Mesenchymal stem cell (in vitro differentiated cells and primary cell): ENCODE measurements at places on chromosomes 2 and 18.

GRCh38 chr18:59900222-59901128, 679 bp downstream of the PMAIP1 start:
- DNase-seq, result peak; percentile 92

DNA sequence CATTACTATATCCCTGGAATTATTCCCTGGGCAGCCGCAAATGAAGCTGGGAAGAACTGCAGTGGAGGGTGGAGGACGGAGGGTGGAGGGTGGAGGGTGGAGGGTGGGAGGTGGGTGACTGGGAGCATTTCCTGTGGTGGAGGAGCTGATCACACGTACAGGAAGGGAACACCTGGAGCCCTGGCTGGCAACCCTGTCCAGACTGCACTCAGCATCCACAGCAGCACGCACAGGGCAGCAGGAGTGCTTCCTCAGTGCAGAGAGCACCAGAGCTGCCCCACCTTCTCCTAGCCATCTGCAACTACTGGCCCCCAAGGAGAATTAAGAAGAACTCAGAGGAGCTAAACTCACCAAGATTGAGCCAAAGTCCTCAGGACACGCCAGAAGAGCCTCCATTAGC, 249.9 kb downstream of the EIPR1 start:
- DNase-seq, result no peak

DNA sequence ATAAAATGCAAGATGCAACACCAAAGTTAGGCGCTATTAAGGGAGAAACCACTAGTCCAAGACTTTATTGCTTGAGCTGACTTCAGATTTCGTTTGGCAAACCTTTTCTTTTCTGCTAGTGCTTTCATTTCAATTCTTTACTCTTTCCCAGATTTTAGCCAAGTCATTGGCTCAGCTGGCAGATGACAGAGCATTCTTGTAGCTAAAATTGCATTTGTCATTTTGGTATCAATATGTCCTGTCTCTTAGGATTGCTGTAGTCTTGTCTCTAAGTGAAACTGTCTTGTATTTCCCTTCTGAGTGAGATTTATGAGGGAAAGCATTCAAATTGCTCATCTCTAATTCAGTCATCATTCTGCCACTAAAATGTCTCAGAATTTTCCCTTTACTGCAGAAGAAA, 335.1 kb downstream of the METTL4 start:
- no peak for DNase-seq

DNA sequence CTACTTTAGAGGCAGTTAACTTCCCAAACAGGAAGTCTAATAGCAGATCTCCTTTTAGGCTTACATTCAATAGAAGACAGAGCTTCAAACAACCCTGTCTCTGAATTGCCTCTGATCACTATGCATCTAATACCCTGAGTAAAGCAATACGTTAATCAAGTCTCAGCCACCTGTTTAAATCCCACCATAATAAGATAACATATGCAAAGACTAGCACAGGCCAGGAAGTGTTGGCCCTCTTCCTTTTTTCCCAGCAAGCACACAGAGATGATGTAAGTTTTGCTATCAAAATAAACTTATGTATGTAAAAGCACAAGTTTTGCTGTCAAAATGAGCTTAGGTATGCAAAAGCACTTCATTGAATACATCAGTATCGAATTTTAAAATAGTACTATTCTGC, 385.5 kb downstream of the RND3 start:
- DNase-seq, result no peak

DNA sequence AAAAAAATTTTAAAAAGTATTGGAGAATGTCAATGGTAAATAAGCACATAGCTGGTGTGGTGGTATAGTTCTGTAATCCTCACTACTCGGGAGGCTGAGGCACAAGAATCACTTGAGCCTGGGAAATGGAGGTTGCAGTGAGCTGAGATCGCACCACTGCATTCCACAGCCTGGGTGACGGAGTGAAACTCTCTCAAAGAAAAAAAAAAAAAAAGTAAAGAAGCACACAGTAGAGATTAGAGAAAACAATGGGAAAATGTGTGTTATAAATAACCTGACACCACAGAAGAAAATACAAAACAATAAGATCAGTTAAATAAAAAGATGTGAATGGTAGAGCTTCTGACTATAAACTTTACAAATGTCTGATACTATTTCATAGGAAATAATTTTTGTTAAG, 163.7 kb upstream of the WDSUB1 start:
- no peak for DNase-seq

DNA sequence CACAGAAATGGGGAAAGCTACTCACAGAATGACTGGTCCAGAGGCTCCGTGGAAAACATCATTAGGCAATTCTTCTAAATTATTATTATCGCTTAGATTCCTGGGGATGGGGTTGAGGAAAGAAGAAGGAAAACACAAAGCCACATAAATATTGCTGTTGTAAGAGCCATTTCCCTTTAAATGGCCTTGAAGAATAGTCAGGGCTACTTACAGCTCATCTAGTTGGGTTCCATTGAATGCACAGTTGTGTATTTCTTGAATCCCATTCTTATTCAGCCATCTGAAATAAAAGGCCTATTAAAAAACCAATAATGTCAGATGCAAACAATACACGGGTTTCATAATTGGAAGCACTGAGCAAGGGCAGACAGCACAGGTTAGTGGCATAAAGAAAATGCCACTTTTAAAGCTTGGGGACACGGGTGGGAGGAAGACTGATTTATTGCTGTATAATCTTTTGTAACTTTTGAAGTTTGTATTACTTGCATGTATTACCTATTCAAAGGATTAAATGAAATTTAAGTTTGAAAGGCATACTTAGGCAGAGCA, 171.4 kb downstream of the FSHR start:
- DNase-seq, result no peak

- DNase-seq, result no peak
These were observed 41.3 kb upstream of the YPEL5 start for GRCh38 chr2:30105556-30105955.

DNA sequence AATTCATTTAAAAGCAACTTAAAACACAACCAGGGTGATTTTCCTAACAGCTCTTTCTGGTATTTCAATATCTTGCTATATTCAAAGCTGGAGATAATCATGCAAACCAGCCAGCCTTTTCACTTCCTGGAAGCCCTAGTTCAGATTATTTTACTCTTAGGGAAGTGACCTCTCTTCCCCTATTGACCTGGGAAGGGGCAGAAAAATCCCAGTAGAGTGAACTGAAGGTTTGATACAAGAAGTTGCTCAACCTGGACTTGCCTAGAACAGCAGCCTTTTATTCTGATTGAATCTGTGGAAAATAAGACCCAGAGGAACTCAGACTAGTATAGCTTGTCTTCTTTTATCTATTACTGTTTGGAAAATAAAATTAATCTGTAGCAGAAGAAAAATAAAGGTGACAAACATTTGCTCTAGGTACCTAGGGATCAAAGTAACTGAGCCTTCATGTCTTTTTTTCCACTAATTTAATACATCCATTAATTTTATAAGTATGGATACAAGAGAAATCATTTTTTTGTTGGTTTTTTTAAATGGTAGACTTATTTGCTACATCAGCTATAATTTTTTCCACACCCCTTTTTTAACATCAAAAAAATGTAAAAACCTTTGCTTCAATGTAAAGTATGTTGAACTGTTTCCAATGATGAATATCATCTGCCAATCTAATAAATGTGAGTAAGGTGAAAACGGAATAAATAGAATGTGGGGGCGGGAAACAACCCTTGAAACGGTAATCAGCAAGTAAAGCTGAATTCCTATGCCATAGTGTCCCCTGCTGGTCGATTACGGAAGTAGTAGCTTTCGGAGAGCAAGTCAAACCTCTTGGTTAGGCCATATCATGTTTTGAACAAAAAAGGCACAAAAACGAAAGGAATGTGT, 629.9 kb downstream of the NRXN1 start:
- DNase-seq, result peak; percentile 51

DNA sequence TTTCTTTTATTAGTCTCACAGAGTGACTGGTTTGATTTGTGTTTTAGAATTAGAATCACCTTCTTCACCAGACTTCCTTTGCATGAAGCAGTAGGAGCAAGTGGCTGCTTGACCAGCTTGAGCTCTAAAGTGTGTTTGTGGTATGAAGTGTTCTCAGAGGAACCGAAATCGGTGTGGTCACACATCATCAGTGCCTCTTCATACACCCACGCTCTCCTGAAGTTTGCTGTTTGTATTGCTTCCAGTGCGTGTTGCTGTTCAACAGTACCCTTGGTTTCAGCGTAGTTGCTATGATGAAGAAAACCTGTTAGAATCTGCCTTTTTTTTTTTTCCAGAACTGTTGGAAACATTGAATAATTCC, 77.9 kb downstream of the LIMS1 start:
- DNase-seq, result peak; percentile 66

- DNase-seq, result peak; percentile 70
These were observed 40.0 kb downstream of the CCDC102B start for GRCh38 chr18:68837665-68838451.

DNA sequence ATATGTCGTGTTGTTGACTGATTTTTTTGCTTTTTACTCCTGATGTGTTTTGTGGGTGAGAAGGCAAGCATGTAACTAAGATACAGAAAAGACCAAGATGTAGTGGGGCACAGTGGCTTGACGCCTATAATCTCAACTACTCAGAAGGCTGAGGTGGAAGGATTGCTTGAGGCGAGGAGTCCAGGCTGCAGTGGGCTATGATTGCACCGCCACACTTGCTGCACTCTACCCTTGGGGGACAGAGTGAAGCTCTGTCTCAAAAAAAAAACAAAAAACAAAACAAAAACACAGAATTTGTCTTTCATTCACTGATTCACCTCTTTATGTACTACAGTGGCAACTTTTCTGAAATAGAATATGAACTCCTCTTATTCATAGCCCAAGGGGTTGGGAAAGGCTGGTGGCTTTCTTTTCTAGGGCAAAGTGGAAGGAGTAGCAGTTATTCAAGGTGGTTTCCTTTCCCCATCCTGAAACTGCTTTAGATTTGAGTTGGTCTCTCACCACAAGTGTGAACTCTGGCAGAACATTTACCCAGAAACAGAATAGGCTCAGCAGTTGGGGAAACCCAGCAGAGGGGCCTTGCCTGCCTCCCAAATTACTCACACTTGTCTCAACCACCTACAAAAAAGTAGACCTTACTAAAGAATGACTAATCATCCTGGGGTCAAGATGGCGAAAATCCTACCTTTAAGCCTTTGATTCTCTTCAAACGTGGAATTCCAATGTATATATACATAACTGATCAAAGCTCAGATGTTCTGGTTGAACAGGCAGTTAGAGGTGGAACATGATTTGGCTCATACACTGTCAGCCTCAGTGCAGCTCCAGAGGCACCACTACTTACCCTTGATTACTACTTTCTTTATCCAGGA, 6.5 kb downstream of the TANK start:
- DNase-seq, result no peak

DNA sequence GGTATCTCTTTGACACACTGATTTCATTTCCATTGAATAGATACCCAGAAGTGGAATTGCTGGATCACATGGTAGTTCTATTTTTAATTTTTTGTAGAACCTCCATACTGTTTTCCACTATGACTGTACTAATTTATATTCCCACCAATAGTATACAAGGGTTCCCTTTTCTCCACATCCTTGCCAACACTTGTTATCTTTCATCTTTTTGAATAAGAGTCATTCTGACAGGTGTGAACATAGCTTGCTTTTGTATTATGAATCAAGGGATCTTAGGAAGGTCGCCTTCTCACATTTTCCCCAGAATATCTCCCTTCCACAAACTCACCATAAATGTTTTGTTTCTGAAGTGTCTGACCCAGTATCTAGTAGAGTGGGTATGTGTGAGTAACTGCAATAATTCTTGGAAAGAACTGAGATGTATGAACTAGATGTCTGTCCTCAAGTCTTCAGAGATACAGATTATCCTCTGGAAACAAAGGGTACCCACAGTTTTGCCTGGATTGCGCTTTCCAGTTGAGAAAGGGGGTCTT, 17.1 kb upstream of the SP3 start:
- DNase-seq, result no peak

- DNase-seq, result no peak
These were observed 21.9 kb upstream of the PPP1CB start for GRCh38 chr2:28729698-28730097.

DNA sequence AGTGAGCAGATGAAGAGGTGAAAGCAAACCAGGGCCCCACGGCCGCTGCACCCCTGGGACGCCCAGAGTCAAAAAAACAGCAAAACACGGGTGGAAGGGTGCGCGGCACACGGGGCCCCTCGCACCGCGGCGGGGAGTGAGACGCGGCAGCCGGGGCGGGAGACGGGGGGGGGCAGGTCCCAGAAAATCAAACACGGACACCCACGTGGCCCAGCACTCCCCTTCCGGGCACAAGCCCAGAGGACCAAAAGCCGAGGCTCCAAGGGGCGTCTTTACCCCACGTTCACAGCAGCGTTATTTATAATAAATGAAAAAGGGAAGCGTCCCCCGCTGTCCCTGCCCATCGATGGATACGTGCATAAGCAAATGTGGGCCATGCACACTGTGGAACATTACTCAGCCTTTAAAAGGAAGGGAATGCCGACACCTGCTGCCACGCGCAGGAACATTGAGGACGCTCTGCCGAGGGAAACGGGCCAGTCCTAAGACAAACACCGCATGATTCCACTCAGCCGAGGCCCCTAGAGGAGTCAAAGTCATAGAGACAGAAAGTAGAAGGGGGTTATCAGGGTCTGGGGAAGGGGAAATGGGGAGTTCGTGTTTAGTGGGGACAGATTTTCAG, 677 bp upstream of the COPS9 start:
- no peak for DNase-seq

- no peak for DNase-seq
These were observed 14.5 kb upstream of the PAPOLG start for GRCh38 chr2:60741576-60741975.

GRCh38 chr18:48834413-48835031, 116.2 kb downstream of the SMAD7 start:
- DNase-seq, result peak; percentile 96

DNA sequence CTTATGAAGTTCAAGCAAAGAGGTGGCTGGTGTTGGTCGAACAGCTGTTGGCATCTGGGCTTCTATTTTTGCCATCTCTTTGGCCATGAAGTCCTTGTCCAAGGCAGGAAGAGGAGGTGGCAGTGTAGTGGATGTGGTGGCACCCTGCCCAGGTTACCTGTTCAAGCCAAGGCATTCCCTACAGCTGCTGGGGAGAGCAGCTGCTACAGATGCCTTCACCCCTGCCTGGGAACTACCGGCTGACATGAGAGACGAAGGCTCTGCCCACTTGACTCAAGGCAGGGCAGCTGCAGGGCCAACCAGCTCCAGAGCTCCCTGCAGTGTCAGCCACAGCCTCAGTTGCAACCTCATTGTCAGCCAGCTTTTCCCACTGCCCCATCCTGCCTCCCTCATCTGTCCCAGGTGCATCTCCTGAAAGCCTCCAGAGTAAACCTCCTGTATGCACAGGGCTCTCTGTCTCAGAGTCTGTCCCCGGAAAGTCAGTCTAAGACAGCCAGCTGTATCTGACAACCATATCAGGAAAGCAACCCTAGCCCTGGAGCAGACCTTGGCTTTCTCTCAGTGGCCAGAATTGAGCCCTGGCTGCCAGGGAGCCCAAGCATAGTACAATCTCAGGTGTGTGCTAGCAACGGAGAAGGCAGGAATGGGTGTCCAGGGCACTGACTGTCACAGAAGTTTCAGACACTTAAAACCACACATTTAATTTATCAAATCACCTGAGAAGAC, 115.9 kb downstream of the RPIA start:
- no peak for DNase-seq
